Astrocyte (in vitro differentiated cells and primary cell): ENCODE measurements at places on chromosomes 5 and 9.

DNA sequence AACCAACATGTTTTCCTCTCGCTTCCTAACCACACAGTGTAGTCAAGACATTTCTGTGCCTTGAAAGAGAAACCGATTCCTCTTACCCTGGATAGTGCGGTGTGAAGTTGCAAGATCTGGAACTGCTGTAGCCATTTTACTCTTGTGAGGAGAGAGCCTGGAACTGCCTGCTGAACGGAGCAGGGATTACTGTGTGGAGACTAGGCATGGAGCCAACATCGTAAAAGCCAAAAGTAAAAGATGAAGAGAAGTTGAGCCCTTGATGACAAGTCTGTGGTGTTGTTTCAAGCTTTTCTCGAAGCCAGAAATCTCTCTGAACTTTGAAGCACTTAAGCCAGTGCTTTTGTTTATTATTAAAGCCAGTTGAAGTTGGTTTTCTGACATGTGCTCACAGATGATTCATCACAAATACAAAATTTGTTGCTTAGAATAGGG lies 110.1 kb upstream of the GRIN3A start:
- DNase-seq: peak; percentile 15

- DNase-seq: no peak
These were observed 125.0 kb downstream of the MSX2 start for GRCh38 chr5:174849426-174849825.

- DNase-seq: no peak
These were observed 65.2 kb upstream of the GLIS3 start for GRCh38 chr9:4365055-4365454.

DNA sequence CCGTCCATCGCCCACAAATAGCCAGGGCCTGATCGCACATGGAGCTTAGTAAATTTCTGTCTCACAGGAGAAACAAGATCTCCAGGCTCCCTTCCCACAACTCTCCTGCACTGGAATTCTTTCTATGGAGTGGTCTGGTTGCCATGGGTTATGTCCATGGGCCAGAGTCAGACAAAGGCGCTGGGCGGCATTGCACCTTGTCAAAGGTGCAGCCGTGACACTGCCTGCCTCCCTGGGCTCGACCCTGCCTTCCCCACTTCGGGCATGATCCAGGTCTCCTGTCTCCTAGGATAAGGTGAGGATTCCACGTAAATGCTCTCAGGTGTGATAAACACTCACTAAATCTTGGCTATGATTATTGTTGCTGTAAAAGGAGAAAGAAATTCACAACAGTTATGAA lies 130.0 kb downstream of the ADAMTS16 start:
- no peak for DNase-seq

DNA sequence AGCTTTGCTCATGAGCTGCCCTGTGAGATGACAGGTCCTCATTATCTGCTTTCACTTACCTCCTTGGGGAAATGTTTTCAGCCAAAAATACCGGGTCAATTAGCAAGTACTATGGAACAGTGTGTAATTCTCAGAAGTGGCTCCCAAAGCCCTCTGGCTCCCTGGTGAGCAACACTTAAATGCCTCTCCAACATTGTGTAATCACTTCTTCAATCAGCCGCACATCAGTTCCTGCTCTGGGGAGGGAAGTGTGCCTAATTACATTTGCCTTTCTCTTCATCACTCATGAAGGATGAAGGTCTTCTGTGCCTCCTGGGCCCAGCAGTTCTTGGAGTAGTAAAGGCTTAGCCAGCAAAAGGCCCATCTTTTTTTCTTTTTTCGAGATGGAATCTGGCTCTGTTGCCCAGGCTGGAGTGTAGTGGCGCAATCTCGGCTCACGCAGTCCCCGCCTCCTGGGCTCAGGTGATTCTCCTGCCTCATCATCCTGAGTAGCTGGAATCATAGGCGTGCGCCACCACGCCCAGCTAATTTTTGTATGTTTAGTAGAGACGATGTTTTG lies 23.1 kb downstream of the NIM1K start:
- DNase-seq: no peak

DNA sequence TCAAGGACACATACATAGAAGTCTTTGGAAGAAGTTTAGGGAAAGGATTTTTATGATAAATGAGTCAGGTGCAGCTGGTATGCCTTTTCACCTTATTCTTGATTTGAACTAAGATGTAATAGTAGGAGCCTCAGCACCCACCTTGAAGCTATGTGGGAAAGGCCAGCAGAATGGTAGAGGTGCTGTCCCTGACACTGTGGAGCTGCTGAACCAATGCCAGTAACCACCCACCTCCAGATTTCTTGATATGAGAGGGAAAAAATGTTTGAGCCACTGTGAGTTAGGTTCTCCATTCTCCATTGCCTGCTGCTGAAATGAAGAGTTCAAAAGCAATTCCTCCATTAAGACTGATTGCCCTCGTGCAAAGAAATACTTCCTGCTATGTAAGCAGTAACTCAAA lies 12.2 kb upstream of the HMGCR start:
- DNase-seq: no peak

GRCh38 chr9:129910628-129911567 lies 75.6 kb downstream of the USP20 start:
- peak; percentile 100 for DNase-seq

GRCh38 chr9:77833561-77834429 lies 185.7 kb upstream of the GNA14 start:
- DNase-seq: no peak

GRCh38 chr9:37935096-37935495 lies 31.2 kb upstream of the SLC25A51 start:
- no peak for DNase-seq
